Activated CD4-positive, alpha-beta T cell treated with anti-CD3 and anti-CD28 coated beads for 36 hours (primary cell): ENCODE measurements at places on chromosomes 5 and 9.

DNA sequence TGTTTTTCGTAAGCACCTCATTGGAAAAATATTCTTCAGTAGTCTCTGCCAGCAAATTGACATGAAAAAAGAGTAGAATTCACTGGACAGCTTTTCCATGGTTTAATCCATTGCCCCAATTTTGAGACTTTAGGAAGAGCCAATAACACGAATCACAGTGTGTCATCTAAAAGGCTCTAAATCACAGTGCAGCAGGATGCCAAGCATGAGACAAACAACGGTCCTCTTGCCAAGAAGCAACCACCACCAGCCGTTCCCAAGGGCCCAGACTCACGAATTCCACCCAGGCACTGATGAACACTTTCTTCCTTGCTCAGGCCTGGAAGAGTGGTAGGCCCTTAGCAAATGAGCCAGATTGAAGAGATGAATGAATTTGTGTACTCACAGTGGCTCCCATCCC, 18.3 kb upstream of the IRX4 start:
- no peak overlapping the region for H3K27ac ChIP-seq
- peaks cover 30% of the 10 kb centered on the region for H3K27me3 ChIP-seq
- no peaks in the 10 kb centered on the region for H3K36me3 ChIP-seq
- H3K4me1 ChIP-seq: no peaks in the 10 kb centered on the region
- no peak for DNase-seq
- H3K4me3 ChIP-seq: no peak overlapping the region

GRCh38 chr5:154308443-154309370, 118.2 kb downstream of the GALNT10 start:
- no peak overlapping the region for H3K4me3 ChIP-seq
- no peak overlapping the region for H3K27ac ChIP-seq

DNA sequence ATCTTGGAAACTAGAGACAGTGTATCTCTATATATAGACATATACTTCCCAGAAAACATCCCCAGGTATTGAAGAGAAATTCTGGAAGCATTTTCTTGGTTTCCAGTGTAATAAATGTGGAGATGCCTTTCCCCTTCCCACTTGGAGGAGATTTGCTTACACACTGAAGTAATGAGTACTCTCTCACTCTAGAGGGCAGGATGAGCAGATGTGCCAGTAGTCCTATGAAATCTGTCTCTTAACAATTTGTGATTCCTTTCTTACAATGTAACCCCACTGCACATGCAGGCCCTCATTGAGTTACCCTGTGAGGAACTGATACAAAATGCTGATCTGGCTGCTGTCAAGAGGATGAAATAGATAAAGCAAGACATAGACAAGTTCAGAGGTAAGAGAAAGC, 567.2 kb downstream of the SLCO4C1 start:
- H3K4me3 ChIP-seq: no peak overlapping the region
- no peaks in the 10 kb centered on the region for H3K4me1 ChIP-seq
- H3K27ac ChIP-seq: no peak overlapping the region
- DNase-seq: no peak

DNA sequence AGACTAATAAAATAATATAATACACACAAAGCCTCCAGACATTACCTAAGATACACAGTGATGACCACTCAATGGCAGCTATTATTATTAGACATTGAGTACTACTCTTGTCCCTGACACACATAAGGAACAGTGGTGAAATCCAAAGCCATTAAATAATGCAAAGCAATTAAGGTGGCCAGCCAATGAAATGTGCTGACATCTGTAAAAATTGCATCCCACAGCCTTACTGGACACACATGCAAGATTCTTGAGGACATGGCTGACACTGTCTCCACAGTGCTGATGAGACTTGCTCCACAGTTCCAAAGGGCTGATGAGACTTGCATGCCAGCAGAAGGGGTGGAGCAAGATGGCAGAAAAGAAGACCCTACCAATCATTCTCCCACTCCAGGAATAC, 447.5 kb downstream of the IRX1 start:
- H3K4me1 ChIP-seq: peaks cover 8% of the 10 kb centered on the region
- H3K27ac ChIP-seq: no peak overlapping the region
- no peak overlapping the region for H3K4me3 ChIP-seq
- H3K36me3 ChIP-seq: no peaks in the 10 kb centered on the region
- DNase-seq: no peak

- no peak for DNase-seq
- peaks cover 4% of the 10 kb centered on the region for H3K27me3 ChIP-seq
- no peak overlapping the region for H3K27ac ChIP-seq
- H3K36me3 ChIP-seq: no peaks in the 10 kb centered on the region
Observed at GRCh38 chr5:90220554-90220953, 189.0 kb downstream of the CETN3 start.
